ENCODE measurements at places on chromosomes 12 and 14.

DNA sequence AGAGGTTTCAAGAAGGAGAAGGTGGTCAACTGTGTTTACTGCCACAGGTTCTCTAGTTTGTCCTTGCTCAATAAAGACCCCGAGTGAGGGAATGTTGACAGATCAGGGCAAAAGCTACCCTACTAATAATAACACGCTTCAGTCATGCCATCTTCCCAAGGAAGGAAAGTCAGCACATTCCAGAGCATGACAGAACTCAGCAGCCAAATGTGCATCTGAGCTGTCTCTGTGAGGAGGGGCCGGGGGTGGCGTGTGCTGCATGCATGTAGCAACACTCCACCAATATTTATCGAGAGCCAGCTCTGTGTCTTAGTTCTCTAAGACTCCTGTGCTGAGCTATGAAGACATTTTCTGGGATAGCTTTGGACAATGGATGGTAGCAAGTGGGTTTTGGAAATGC lies 260.4 kb downstream of the DPF3 start:
- DNase-seq, result no peak

DNA sequence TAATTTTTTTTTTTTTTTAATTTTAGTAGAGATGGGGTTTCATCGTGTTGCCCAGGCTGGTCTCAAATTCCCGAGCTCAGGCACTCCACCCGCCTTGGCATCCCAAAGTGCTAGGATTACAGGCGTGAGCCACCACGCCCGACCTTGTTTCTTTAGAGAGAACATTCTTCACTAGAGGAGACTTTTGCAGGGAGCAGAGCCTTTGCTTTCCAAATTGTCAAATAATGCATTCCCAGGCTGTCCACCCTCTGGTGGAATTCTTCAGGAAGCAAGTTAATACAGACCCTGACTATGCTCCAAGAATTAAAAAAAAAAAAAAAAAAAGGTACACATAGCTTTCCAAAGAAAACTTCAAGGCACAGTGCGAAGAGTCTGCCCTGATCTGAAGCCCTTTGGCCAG lies 6.8 kb downstream of the ALDH1L2 start:
- no peak for DNase-seq

DNA sequence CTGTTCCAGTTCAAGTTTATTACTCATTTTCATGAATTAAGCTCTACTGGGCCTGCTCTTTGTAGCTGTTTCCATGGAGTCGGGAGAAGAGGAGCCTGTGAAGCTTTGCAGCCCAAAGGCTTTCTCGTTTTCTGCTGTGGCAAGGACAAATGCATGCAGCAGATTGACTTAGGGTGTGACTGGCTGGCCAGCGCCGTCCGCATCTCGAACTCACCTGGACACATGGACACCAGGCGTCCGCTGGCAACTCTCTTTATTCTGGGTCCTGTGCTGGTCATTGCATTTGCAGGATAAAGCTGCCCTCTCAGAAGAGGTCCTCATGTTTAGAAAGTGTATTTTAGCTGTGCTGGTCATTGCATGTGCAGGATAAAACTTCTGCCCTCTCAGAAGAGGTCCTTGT lies 350.4 kb downstream of the TMEM121 start:
- no peak for DNase-seq

DNA sequence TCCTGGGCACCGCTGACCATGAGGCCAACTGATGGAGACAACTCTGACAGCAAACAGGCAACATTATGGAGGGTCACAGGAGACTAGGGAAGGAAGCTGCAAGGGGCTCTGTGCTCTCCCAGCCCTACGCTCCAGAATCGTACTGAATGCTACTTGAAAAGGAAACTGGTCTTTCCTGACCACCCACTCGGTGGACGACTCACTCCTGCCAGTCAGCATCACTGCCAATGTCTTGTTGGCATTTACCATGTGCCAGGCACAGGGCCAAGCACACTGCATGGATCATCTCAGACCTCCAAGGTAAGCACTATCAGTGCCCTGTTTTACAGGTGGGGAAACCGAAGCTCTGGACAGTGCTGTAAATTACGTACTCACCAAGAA lies 38.0 kb downstream of the CCDC85C start:
- DNase-seq, result peak; percentile 34

GRCh38 chr12:124445121-124445718 lies 122.2 kb downstream of the NCOR2 start:
- no peak for DNase-seq

GRCh38 chr12:132306885-132307191 lies 22.6 kb downstream of the GALNT9 start:
- no peak for DNase-seq

Data from M059J (cell line).